Suppressor macrophage treated with lipopolysaccharide for 1 hour (primary cell): ENCODE measurements at places on chromosomes 2 and 18.
A peak's percentile ranks its signal among the peaks of the same experiment; 100 is the strongest.

- DNase-seq = peak; percentile 69
These were observed 16.6 kb downstream of the THAP4 start for GRCh38 chr2:241620419-241620769.

DNA sequence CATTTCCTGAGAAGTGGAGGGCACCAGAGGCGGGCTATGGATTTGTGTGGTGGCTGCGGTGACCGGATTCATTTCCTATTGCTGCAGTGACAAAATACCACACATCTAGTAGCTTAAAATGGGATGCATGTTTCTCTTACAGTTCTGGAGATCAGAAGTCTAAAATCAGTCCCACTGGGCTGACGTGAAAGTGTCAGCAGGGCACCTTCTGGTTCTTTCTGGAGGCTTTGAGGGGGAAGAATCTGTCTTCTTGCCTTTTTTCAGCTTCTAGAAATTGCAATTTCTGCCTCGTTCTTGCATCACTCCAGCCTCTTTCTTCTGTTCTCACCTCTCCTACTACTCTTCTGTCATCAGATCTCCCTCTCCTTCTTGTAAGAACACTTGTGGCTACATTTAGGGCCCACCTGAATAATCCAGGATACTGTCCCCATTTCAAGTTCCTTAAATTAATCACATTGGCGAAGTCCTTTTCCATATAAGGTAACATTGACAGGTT is 111.2 kb downstream of the MARCHF4 start:
- DNase-seq = no peak

DNA sequence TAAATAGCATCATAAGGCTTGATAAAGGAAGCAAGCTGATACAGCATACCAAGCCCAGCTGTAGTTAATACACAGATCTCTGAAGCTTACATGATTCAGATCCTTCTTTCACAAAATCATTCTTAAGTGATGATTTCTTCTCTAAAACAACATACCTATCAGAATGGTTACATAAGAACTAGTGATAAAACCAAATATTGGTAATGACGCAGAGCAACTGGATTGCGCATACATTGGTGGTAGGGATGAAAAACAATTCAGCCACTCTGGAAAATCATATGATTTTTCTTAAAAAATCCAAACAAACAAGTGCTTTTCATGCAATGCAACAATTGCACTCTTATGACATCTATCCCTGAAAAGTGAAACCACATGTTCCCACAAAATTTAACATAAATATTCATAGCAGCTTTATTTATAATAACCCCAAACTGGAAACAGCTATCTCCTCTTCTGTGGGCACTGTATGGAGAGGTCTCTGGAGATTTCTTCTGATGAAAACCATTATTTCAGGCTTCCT is 153.6 kb upstream of the DSEL start:
- no peak for DNase-seq

DNA sequence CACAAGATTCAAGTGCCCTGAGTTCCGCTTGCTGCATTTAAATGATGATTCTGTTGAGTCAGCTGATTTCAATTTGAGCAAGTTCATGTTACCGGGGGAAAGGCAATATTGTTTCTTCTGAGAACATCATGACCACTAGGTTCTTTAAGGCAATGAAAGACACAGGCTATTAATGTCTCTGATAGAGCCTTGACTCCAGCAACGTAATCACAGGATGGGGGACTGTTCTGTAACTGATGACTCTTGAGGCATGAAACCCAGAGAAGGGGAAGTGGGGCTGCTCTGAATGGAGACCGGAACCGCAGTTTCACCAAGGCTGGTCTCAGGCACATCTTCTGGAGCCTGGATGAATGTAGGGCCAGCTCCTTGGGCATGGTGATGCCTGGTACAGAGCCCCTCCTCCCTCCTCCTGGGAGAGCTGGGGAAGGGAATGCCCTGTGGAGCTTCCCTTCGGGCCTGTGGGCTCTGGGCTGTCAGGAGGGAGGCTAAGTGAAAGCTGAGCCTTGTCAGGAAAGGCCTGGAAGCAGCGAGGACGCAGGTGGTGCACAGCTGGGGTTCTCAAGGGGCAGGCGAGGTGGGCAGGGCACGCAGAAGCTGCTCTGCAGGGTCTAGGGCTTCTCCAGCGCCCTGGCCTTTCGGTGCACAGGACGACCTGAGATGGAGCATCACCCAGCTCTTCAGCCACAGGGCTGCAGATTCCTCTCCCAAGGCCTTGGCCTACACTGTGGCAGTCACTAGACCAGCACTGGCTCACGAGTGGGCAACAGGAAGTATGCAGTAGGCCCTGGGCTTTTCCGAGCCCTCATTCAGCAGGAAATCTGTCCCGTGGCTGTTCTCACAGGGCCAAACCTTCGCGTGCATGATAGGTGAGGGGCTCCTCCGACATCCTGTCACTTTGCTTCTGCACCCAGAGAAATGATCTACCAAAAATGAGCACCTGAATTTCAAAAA is 36.6 kb upstream of the PRLH start:
- DNase-seq = peak; percentile 65

DNA sequence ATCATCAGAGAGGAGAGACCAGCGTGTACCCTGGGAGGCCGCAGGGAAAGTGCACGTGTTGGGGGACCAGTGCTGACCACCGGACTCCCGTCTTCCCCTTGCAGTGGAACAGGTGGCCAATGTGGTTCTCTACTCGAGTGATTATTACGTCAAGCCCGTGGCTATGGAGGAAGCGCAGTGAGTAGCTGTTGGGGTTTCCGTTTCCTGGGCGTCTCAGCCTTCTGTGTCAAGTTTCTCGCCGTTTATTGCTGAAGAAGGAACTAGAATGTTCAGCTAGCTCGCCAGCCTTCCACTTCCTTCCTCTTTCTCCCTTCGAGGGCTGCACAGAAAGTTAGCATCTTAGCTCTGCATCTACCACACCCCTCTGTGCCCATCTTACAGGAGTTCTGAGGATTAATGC is 22.8 kb upstream of the DGKD start:
- peak; percentile 95 for DNase-seq

GRCh38 chr18:55096263-55096951 is 137.1 kb upstream of the CCDC68 start:
- DNase-seq = peak; percentile 4

- no peak for DNase-seq
These were observed 267.4 kb downstream of the DYSF start for GRCh38 chr2:71720596-71721361.

GRCh38 chr2:239738159-239738558 is 287.0 kb downstream of the NDUFA10 start:
- DNase-seq = no peak

GRCh38 chr18:23593720-23594119 is 7.4 kb upstream of the NPC1 start:
- DNase-seq = peak; percentile 85

- no peak for DNase-seq
These were observed 57.9 kb downstream of the NXPH2 start for GRCh38 chr2:138722316-138722715.

- DNase-seq = no peak
These were observed 13.8 kb downstream of the NBAS start for GRCh38 chr2:15547115-15547876.

- no peak for DNase-seq
These were observed 62.6 kb downstream of the ZNF236 start for GRCh38 chr18:76885001-76885400.

DNA sequence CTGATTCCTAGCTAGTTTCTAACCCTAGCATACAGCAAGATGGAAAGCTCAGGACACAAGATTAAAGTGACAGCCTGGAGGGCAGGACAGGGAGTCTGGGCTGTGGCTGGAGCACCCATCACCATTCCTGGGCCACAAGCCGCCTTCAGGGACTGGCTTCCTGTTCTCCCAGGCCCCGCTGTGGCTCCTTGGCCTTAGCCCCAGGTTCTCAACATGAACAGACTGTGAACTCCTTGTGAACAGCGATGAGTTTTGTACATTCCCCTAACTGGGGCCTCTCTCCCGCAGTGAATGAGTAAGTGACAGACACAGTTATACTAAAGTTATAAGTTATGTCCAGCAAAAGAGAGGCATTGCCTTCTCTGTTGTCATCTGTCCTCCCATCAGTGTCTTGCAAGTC is 35.9 kb upstream of the SLC14A1 start:
- DNase-seq = no peak

DNA sequence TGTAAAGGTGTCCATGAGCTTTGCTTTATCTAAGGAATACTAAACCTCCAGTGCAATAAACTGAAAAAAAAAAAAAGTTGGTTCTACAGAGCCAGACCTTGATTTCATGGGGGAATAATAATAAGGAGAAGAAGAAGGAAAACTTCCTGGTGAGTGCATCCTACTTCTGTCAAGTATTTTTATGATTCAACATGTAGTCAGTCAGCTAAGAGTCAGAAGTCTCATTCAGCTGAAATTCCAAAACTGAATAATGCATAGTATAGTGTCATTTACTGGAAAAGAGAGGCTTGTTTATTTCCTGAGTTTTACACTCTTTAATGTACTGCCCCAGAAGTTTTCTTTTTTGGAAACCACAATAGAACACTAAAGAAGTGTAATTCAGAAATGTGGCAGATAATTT is 77.8 kb upstream of the TACR1 start:
- DNase-seq = peak; percentile 14

GRCh38 chr2:105744091-105744908 is 412 bp upstream of the NCK2 start:
- DNase-seq = peak; percentile 77

DNA sequence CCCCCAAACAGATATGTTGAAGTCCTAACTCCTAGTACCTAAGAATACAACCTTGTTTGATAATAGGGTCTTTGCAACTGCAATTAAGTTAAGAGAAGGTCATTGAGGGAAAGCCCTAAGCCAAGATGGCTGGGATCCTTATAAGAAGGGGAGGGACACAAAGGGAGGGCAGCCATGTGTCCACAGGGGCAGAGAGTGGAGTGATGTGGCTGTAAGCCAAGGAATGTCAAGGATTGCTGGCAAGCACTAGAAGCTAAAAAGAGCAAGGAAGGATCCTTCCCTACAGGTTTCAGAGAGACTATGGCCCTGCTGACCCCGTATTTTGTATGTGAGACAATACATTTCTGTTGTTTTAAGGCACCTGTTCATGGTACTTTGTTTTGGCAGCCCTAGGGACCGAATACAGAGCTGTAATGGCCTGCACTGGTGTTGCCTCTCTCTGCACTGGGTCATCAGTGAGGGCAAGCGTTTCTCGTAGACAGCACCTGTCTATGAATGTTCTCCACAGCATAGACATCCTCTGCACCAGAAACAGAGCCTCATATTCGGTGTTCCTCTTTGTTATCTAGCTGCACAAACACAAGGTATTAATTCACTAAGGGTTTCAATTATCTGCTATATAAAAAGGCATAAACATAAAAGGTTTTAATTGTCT is 75.4 kb upstream of the AQP4 start:
- no peak for DNase-seq

DNA sequence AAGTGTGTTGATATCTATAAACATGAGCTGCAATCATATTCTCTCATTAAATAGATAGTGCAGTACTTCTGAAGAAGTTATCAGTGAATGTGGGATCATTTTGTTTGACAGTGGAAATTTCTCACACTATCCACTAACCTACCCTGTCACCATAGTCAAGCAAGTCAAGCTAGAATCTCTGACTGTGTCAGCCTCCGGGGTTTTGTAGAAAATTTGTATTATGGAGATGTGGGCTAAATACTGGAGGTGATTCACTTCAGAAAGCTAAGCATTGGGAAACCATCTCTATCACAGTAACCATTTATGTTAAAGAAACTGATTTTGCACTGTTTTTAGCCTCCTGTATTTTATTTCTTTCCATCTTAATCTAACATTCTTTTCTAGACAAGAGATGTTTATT is 126.6 kb upstream of the CREB1 start:
- peak; percentile 12 for DNase-seq

GRCh38 chr2:241733391-241734207 is 831 bp upstream of the D2HGDH start:
- DNase-seq = no peak

DNA sequence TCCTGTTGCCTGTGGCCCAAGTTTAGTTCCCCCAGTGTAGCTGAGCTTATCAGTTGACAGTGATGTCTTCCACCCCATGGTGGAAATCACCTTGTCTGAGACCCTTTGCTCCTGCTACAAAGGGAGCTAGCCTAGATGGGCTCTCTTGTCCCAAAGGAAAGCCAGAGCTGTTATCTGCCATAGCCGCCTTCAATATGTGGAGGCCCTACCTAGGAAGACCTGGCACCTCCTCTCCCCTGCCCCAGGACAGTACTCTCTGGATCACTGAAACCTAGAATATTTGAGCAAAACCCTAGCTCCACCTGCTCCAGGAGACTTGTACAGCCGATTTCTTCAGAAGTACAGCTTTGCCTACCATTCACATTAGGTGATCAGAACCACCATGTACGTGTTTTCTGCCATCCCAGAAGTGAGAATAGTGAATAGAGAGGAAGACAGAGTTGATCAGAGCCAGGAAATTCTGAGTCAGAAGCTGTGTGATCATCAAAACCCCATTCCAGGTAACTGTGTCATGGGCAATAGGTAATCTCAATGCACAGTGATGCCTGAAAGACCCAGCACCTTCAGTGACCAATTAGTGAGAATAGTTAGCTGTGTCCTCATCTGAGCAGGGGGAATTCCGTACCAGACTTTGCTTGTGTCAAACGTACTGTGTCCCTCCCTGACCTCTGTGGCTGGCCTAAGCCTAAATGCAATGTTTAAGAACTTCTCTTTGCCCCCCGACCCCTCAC is 138.4 kb upstream of the ALPP start:
- DNase-seq = no peak

- DNase-seq = no peak
These were observed 209.8 kb upstream of the GYPC start for GRCh38 chr2:126446106-126446695.

GRCh38 chr18:35091841-35092240 is 50.6 kb downstream of the MAPRE2 start:
- DNase-seq = no peak

DNA sequence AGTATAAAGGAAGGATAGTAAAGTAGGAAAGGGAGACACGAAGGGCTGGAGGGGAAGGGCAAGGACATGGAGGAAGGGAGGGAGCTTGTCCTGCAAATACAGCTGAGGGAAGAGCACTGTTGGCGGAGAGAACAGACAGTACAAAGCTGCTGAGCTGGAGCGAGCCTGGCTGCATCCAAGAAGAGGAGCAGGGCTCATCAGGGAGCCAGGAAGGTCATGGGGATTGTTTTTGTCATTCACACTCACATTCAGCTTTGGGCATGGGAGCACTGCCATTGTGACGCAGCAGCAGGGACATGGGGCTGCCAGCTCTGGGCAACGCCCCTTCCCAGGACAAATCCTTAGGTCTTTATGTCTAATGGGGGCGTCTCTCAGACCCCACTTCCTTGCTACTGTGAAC is 125.1 kb downstream of the COPS8 start:
- no peak for DNase-seq

DNA sequence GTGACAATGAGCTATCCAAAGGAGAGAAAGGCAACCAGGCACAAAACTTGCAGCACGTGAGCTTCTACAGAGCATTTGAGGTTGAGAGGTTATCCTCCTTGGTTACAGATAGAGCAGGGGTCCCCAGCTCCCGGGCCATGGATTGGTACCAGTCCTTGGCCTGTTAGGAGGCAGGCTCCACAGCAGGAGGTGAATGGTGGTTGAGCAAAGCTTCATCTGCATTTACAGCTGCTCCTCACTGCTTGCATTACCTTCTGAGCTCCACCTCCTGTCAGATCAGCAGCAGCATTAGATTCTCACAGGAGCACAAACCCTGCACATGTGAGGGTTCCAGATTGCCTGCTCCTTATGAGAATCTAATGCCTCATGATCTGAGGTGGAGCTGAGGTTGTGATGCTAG is 57.8 kb upstream of the ST8SIA3 start:
- no peak for DNase-seq

GRCh38 chr2:88170472-88170892 is 336 bp downstream of the THNSL2 start:
- peak; percentile 49 for DNase-seq
